ENCODE measurements at places on chromosomes 16 and 17.
A peak's percentile ranks its signal among the peaks of the same experiment; 100 is the strongest.

DNA sequence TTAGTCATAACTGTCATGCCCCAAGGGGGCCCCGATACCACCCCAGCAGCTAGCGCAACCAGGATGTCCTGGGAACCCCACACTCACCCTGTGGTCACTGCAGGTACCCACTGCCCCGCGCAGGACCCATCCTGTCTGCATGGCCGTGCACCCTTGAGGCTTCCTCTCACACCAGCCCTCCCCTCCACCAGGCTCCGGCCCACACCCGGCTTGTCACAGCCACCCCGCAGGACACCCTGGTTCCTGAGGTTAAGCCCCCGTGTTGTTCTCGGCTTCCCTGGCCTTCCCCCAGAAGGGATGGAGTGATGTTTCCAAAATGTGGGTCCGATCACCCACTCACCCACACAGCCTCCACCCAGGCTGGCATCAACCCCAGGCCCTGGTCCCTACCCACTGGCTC is 7.5 kb downstream of the DNASE1L2 start:
- no peak for DNase-seq

GRCh38 chr17:61328351-61328750 is 71.3 kb upstream of the TBX2 start:
- no peak for DNase-seq

- no peak for DNase-seq
Observed at GRCh38 chr17:5872831-5873230, 197.3 kb upstream of the WSCD1 start.

- peak; percentile 57 for DNase-seq
Observed at GRCh38 chr17:72135546-72136325, 14.9 kb downstream of the SOX9 start.

GRCh38 chr17:50148226-50149090 is 2.0 kb downstream of the PPP1R9B start:
- no peak for DNase-seq

- DNase-seq, result no peak
Observed at GRCh38 chr17:80640366-80641084, 95.9 kb downstream of the RPTOR start.

DNA sequence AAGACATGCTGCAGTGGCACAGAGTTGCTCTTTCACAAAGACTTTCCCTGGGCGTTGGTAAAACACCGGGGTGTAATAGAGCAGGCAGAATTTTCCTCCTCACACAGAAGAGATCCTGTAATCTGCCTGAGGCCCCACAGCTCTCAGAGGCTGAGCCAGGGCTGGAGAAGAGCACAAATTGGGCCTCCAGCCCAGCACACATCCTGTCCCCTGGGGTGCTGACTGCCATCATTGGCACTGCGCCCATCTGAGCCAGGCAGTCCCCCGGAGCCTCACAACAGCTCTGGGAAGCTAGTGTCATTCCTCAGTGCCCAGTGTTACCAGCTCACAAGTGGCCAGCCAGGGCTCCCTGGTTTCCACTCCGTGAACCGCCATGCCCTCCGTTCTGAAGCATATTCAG is 119.4 kb downstream of the SOCS1 start:
- DNase-seq, result no peak

DNA sequence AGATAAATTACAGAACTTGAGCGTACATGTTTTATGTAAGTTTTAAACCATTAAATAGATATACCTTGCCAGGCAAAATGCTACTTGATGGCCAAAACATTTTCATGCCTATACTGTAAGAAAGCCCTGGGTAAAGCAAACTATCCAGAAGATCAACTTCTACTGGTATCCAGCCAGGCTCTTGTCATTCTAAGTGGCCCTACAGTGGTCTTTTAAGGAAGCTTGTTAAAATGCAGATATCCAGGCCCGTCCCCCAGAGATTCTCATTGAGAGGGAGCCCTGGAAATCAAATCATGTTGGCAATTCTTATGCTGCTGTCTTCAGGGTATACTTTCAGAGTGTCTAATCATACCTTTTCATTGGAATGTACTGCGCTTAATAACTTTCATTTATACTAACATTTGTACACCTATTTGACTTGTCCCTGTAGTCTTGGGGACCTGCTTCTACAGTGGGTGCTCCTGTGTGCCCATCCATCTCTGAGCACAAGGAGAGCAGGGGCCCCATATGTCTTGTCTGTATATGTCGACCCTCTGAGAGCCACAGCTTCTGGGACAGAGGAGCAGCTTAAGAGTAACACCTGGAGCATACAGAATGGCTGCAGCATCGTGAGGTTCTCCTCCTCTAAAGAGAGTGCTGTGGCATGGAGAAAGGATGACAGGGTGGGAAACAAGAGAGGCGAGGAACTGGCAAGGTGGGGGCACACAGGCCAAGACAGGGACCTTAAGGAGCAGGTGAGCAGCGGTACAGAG is 43.6 kb upstream of the ANKFY1 start:
- DNase-seq, result no peak

DNA sequence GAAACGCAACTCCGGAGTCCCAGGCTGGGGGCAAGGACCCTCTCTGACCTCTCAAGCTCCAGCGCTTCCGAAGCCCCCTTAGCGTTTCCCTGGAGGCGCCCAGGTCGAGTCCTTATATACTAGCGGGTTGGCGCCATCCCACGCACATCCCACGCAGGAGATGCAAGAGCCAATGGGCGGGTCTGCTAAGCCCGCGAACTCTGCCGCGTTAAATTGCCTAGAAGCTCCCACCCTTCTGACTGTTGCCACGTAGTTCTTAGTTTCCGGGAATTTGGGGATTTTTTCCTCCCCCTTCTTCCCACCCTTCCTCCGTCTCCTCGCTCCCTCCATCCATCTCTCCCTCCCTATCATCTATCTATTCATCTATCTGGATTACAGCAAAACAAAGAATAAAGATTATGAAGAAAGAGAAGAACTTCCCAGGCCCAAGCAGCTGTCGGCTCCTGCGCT is at the start of gene SLFN11:
SLFN11 (minus strand) TSS at position 88 of the 450 bp plus-strand sequence. CDS start 9,814 bp downstream, outside the sequence.
- peak; percentile 83 for DNase-seq

- DNase-seq, result no peak
Observed at GRCh38 chr17:3796822-3797170, 4.2 kb downstream of the ITGAE start.

- DNase-seq, result peak; percentile 68
Observed at GRCh38 chr17:79810130-79811010, 13.5 kb upstream of the CBX8 start.

DNA sequence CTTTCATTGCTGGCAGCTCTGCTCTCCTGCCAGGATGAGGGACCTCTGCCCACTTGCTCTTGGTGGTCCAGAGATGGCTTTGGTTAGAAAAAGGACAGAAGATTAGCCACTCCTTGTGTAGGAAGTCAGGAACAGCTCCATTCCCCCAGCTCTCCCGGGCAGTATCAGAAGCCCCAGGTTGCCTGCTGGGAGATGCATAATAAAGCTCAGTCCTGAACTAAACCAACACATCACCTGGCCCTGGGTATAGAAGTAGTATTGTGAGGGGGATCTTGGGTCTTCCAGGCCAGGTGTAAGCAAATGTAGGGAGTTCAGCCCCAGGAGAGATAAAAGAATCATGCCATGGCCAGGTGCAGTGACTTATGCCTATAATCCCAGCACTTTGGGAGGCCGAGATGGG is 52.4 kb downstream of the NEUROD2 start:
- no peak for DNase-seq

DNA sequence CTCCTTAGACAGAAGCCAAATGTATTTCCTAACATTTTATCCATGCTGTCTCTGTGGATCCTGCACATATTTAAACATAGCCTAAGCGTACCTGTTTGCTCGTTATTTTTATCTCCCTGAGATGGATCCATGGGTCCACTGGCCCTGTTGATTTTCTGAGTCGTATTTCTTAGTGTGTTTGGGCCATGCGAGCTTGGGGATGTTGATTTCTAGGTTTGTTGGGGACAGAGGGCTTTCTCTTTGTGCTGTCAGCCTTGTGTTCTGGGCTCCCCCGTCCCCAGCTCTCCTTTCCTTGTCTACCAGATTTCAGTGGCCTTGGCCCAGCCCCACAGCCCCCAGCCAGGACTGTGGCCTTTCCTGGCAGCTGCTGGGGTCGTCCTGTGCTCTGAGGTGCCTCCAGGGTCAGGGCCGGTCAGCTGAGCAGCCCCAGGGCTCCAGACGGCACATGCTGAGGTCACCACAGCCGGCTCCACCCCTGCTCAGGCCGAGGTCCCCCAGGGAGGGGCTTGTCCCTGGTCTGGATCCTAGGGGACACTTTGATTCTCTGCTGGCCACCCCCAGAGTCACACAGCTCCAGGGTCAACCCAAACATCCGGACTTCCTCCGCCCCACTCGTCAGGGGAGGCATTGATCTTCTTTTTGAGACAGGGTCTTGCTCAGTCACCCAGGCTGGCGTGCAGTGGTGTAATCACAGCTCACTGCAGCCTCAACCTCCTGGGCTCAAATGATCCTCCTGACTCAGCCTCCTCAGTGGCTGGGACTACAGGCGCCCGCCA is 4.4 kb downstream of the SSTR5 start:
- no peak for DNase-seq

GRCh38 chr17:16988749-16989229 is 16.9 kb upstream of the TNFRSF13B start:
- DNase-seq, result peak; percentile 55

GRCh38 chr16:85286951-85287814 is 174.9 kb upstream of the CIBAR2 start:
- no peak for DNase-seq

Data from amniotic epithelial cell (primary cell).